ENCODE measurements at places on chromosomes 7 and 10. TPM values are rescaled to one million over a fixed set of nuclear protein-coding genes. Genes with fewer than 3 reads are reported as not detected.

The CYP2C19 gene
- not detected for total RNA-seq

The NXPH1 gene
- not detected for total RNA-seq

The CPN1 gene
- not detected for total RNA-seq

The CALML3 gene
- not detected for total RNA-seq

The CNNM2 gene
- 3.0 TPM for total RNA-seq

The HYAL4 gene
- total RNA-seq: not detected

The ZNF282 gene
- 13.2 TPM for total RNA-seq

The EFCAB10 gene
- total RNA-seq: not detected

The EPHB4 gene
- 27.0 TPM for total RNA-seq

The H2BK1 gene
- not detected for total RNA-seq

The CPXM2 gene
- 4.6 TPM for total RNA-seq

The BAIAP2L1 gene
- 1.6 TPM for total RNA-seq

The FAM241B gene
- 3.2 TPM for total RNA-seq

The CHAT gene
- total RNA-seq: not detected

The CLCN1 gene
- not detected for total RNA-seq

The AGR2 gene
- not detected for total RNA-seq

The MSMB gene
- not detected for total RNA-seq

The UCN3 gene
- not detected for total RNA-seq

The LIPK gene
- total RNA-seq: not detected

The CALCR gene
- 0.05 TPM for total RNA-seq

The EN2 gene
- total RNA-seq: 0.11 TPM

The CDK1 gene
- 4.1 TPM for total RNA-seq

The MYH16 gene
- total RNA-seq: not detected

The SLC16A9 gene
- 0.89 TPM for total RNA-seq

The AKR1C8 gene
- not detected for total RNA-seq

The C7orf57 gene
- total RNA-seq: not detected

The TMEM196 gene
- total RNA-seq: not detected
